8988T (cell line): ENCODE measurements at places on chromosomes 2 and 18.

GRCh38 chr2:125979886-125980285 lies 676.1 kb upstream of the GYPC start:
- no peak for DNase-seq

DNA sequence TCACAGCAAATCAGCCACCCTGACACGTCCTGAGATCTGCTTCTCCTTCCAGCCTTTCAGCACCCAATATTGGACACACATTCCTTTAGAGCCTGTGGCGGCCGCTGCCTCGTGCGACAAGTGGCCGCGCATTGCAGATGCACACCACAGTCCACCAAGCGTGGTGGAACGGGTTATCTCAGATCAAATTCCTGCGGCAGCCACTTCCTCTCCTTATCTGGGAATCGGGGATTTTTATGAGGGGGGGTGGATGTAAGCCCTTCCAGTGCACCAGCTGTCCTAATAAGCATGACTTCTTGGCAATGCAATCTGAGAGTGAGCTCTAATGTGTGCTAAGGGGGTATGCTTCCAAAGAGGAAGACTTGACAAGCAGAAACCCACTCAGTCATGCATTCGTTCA lies 18.3 kb upstream of the BMP10 start:
- no peak for DNase-seq

DNA sequence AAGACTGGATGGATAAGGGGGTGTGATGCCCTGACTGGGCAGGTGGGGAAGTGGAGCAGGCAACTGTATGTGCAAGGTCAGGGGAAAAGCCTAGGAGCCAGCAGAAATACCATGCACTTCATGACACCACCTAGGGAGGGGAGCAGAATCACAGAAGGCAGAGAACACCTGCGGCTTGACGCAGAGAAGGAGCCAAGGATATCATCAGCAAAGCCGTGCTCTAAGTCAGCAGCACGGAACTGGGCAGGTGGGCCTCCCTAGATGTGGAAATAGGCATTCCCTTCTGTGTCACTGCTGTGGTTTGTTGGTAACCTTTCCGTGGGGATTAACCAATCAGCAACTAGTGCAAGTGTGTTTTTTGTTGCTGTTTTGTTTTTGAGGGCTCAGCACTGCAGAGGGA lies 41.3 kb downstream of the HDLBP start:
- DNase-seq: no peak

GRCh38 chr2:60411295-60411694 lies 142.2 kb downstream of the BCL11A start:
- DNase-seq: no peak

- DNase-seq: no peak
Observed at GRCh38 chr2:133515271-133515670, 53.0 kb downstream of the NCKAP5 start.
